ENCODE measurements at places on chromosomes 7 and 10. TPM values are rescaled to one million over a fixed set of nuclear protein-coding genes. Genes with fewer than 3 reads are reported as not detected.

GRCh38 chr10:84302223-84302622 lies 26.2 kb upstream of the CCSER2 start:
- no peak for DNase-seq

DNA sequence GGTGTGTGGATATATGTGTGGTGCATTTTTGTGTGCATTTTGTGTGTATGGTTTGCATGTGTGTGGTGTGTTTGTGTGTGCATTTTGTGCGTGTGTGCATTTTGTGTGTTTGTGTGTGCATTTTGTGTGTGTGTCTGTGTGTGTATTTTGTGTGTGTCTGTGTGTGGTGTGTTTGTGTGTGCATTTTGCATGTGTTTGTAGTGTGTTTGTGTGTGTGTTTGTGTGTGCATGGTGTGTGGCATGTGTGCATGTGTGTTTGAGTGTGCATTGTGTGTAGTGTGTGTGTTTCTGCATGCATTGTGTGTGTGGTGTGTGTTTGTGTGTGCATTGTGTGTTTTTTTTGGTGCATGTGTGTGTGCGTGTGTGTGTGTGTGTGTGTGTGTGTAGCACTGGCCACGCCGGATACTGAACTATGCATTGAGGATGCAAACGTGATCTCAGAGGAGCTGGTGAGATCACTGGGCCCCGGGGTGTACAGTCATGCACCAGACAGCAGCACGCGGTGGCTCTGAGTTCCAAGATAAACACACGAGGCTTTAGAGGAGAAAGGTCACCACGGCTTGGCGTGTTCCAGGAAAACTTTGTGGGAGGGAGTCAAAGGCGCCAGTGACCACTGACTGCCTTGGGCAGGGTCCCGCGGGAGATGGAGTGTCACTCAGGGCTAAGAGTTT lies 106.6 kb upstream of the SHH start:
- DNase-seq, result peak; percentile 27

DNA sequence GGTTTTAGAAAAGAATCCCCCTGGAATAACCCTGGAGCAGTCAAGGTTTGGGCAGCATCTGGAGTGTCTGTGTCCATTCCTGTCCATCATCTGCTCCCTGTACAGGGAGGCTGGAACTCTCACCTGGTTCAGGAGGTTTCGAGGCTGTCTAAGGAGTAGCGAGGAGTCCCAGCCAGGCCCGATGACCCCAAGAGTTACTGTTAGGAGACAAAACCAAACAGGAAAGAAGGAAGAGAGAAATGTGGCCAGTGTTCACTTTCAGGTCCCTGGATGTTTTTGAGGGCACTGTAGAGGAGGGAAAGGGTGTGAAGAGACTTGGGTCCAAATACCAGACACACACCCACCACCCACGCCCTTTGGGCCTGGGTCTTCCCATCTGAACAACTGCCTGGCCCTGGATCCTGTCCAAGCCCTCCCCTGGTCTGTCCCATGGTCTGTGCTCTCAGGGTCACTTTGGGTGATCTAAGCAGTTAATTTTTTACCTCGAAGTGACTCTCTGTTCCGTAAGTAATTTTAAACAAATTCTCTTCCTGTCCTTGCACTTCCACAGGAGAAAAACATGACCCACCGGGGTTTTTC lies 117.1 kb downstream of the ZMIZ1 start:
- DNase-seq, result no peak

THNSL1 gene
- 17.4 TPM for polyA plus RNA-seq

ITPRID1 gene
- not detected for polyA plus RNA-seq

DNA sequence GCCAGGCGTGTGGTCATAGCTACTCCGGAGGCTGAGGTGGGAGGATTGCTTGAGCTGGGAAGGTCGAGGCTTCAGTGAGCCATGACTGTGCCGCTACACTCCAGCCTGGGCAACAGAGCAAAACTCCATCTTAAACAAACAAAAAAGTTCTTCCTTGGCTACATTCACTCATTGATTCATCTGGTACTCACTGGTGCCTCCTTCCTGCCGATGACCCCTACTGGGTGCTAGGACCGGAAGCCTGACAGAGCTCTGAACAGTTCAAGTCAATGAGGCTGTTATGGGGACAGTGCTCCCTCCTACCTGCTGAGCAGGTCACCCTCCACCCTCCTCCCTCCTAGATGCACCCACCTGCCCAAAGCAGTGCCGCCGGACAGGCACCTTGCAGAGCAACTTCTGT lies 4.9 kb downstream of the PCOLCE start:
- no peak for DNase-seq

DNA sequence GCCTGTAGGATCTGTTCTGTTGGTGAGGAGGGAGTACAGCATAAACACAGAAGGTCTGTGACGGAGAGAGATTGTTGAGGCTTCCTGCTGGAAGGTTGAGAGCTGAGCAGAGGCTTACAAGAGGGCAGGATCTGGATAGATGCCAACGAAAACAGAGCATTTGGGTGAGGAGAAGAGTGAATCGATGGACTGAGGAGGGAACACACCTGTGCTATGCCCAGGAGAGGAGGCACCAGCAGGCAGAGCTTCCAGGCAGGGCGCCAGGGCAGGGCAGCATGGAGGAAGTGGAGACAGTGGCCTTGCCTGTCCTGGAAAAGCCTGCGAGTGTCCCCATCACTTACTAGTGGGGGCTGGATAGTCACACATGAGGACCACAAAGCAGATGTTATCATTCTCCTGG lies 282.9 kb downstream of the PAXIP1 start:
- no peak for DNase-seq

RARRES2 gene
- polyA plus RNA-seq, result 39.1 TPM

ABCC2 gene
- 15.2 TPM for polyA plus RNA-seq

- no peak for DNase-seq
These were observed 215.3 kb downstream of the KIF20B start for GRCh38 chr10:89916468-89917215.

FAM25C gene
- not detected for polyA plus RNA-seq

UNCX gene
- 8.5 TPM for polyA plus RNA-seq

- no peak for DNase-seq
These were observed 11.1 kb upstream of the VIM start for GRCh38 chr10:17216901-17217395.

- no peak for DNase-seq
These were observed 98.6 kb upstream of the KCTD7 start for GRCh38 chr7:66529883-66530610.

GRCh38 chr7:130223646-130224045 lies 16.0 kb downstream of the SSMEM1 start:
- DNase-seq, result no peak

DNA sequence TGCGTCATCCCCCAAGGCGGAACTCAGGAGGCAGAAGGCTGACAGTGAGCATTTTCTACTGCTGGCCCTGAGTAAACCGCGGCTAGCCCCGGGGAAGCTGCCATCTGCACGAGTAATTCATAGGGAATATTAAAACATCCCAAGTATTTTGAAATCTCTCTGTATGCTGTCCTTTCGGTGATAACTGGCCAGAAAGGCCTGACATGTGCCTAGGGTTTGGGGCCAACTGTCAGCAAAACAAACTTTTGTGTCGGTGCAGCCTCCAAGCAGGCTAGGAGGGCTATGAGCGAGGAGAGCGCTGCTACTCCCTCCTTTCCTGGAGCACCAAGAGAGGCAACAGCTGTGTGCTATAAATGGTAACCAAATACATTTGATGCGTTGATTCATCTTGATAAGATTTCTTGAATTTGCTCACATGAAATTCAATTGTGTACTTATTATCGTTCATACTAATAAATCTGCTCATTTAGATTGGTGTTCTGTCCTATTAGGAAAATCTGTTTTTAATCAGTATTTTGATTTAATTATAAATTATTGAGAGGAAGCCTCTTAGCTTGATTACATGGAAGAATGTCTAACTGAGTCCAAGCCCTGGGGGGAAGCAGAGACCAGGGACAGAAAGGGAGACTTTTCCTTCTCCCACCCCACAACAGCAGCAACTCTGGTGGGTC lies 124.4 kb upstream of the NPS start:
- DNase-seq, result no peak

ADIRF gene
- 8.9 TPM for polyA plus RNA-seq

- no peak for DNase-seq
These were observed 63.2 kb downstream of the MKI67 start for GRCh38 chr10:128062881-128063563.

CACNB2 gene
- 5.8 TPM for polyA plus RNA-seq

DNA sequence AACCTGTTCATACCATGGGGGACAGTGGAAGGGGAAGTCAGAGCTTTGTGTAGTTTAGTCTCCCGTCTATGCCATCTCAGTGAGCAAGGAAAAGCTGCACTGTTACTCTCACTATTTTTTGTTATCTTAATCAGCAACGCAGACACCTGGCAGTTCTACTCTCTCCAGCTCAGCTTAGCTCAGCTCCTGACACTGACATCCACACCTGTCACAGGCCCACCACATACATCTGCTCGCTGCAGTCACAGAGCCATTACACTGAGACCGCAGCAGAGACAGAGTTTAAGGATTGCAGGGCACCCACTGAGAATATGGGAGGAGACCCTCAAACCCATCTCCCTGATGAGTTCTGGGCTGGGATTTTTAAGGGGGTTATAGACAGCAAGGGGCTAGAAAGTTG lies 257.3 kb upstream of the AKR1E2 start:
- no peak for DNase-seq

DUSP5 gene
- 9.2 TPM for polyA plus RNA-seq

- no peak for DNase-seq
These were observed 897.8 kb upstream of the PHF14 start for GRCh38 chr7:10075866-10076265.

OR6B1 gene
- not detected for polyA plus RNA-seq

MBL2 gene
- not detected for polyA plus RNA-seq

CLIP2 gene
- 22.3 TPM for polyA plus RNA-seq

GRCh38 chr7:94972296-94972695 lies 64.9 kb downstream of the PPP1R9A start:
- DNase-seq, result no peak

DNA sequence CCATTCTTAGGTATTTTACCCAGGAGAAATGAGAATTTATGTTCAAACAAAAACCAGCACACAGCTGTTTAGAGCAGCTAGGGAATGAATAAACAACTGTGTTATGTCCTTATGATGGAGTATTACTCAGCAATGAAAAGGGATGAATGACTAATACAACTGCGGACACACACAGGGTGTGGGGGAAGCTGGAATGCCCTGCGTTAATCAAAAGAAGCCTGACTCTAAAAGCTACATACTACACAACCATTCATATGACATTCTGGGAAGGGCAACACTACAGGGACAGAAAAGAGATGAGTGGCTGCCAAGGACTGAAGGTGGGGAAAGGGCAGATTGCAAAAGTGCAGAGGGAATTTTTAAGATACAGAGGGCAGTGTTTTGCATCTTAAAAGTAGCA lies 64.0 kb downstream of the DLG5 start:
- DNase-seq, result no peak

DNA sequence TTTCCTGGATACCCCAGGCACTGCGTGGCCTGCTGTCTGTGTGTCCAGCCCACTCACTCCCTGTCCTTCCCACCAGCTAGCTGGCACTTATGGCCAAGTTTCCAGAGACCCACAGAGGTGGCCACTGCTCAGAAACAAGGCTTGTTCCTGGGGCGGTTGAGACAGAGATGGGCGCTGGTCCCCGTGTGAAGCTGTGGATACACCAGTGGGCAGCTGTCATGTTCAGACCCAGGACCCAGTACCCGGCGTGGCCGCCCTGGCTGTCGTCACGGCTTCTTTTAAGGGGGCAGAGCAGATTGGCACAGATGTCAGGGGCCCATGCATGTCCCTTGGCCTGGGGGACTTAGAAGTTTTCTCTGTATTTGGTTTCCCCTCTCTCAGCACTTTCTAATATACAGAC lies 36.3 kb downstream of the FOXL3 start:
- DNase-seq, result no peak

DNA sequence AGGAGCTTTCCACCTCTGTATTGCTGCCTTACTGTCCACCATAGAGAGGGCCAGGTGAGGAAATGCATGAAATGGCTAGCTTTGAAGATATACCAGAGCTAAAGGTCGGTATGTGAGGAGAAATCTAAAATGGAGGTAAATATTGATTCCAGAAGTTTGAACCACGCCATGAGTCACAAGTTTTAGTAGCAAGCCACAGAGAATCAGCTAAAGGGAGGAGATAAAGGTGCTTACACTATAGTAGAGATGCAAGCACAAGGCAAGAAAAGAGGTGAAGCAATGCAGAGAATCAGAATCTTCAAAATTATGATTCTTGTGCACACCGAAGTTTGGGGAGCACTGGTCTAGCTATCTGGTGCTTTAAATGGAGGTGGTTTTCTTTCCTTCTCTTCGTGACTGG lies 3.0 kb upstream of the GSAP start:
- no peak for DNase-seq

- DNase-seq, result no peak
These were observed 489.8 kb upstream of the ZMIZ1 start for GRCh38 chr10:78578929-78579328.

DNA sequence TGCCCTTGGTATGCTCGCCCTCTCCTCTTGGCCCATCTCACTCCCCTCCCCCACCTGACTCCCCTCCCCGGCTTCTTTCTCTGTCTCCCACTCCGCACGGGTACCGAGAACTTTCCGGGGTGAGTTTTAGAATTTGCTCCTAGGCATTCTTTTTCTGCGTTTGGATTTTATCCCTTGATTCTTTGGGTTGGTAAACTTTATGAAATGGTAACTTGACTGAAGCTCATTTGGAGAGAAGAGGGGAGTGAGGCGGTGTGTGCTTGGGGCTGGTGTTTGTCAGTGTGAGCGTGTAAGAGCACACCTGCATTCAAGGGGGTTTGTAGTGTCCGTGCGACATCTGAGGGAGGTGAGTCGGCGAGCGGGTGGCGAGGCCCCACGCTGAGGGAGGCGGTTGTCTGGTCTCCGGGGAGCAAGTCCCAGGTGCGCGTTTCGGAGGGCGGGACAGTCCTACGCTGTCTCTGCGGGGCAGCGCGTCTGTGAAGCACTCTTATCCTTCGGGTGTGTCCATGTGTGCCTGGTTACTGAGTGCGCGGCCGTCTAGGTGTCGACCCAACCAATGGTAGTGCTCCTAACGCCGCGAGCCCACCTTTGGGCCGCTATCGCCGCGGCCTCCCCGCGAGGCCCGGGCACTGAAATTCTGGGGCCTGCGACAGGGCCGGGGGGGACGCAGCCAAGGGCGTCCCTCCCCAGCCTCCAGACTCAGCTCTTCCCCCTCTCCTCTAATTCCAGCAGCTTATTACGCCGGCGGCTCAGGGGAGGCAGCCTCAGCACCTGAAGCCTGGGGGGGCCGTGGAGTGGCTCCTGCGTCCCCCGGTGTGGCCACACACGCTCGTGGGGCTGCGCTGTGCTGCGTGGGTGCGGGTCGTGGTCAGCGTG lies 2.6 kb upstream of the ZNF503 start:
- DNase-seq, result no peak

- DNase-seq, result no peak
These were observed 222.8 kb downstream of the LRMDA start for GRCh38 chr10:75654171-75654771.

GRCh38 chr7:154675560-154675959 lies 327.4 kb downstream of the PAXIP1 start:
- no peak for DNase-seq

GRCh38 chr10:124551755-124552154 lies 90.1 kb downstream of the LHPP start:
- DNase-seq, result no peak

ANKRD61 gene
- 3.4 TPM for polyA plus RNA-seq

GRCh38 chr7:47354831-47355541 lies 226.9 kb downstream of the TNS3 start:
- DNase-seq, result no peak

- no peak for DNase-seq
These were observed 178.0 kb downstream of the JCAD start for GRCh38 chr10:29881336-29881771.

GRCh38 chr7:22733761-22734160 lies 6.8 kb downstream of the IL6 start:
- DNase-seq, result no peak
